Esophagus muscularis mucosa (tissue), 4 donors: ENCODE measurements at places on chromosomes 5 and 9. TPM values are rescaled to one million over a fixed set of nuclear protein-coding genes. Genes with fewer than 3 reads are reported as not detected.

SLC4A9 gene
- not detected for total RNA-seq

CCL21 gene
- 172 TPM for total RNA-seq

CORO2A gene
- 1.5 TPM for total RNA-seq

KIF4B gene
- total RNA-seq = under 0.01 TPM

GRCh38 chr5:168176251-168176650 is 115.2 kb upstream of the WWC1 start:
- H3K27ac ChIP-seq = no peak overlapping the region
- H3K4me3 ChIP-seq = no peak overlapping the region
- H3K36me3 ChIP-seq = no peaks in the 10 kb centered on the region
- H3K27me3 ChIP-seq = no peaks in the 10 kb centered on the region
- H3K4me1 ChIP-seq = peaks cover 44% of the 10 kb centered on the region

DNA sequence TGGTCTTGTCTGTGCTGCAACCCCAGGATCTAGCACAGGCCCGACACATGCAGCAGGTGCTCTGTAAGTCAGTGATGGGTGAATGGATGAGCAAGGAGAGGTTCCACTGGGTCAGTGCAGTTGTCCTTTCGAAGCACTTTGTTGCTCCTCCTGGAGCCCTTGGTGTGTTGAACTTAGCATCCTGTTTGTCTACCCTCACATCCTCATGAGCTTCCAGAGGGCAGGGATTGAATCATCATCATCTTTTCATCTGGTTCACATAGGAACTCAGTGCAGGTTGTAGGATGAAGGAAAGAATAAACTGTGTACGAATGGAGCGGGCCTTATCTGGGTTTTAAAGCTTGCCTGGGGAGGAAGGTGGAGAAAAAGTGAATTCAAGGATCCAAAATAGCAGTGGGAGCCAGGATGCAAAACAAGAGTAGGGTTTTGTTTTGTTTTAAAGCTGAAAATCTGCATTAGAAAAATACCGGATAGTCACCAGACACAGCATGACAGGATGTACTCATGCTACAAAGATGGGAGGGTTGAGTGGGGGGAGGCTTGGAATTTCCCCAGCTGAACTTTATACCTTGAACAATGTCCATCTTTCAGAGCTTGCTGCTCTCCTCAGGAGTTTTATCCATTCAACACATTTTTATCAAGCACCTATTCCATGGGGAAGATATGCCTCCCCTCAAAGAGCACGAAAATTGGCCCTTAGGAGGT is 55.8 kb downstream of the PTTG1 start:
- H3K36me3 ChIP-seq = no peaks in the 10 kb centered on the region
- DNase-seq = no peak
- no peak overlapping the region for H3K4me3 ChIP-seq
- H3K27ac ChIP-seq = no peak overlapping the region

DNA sequence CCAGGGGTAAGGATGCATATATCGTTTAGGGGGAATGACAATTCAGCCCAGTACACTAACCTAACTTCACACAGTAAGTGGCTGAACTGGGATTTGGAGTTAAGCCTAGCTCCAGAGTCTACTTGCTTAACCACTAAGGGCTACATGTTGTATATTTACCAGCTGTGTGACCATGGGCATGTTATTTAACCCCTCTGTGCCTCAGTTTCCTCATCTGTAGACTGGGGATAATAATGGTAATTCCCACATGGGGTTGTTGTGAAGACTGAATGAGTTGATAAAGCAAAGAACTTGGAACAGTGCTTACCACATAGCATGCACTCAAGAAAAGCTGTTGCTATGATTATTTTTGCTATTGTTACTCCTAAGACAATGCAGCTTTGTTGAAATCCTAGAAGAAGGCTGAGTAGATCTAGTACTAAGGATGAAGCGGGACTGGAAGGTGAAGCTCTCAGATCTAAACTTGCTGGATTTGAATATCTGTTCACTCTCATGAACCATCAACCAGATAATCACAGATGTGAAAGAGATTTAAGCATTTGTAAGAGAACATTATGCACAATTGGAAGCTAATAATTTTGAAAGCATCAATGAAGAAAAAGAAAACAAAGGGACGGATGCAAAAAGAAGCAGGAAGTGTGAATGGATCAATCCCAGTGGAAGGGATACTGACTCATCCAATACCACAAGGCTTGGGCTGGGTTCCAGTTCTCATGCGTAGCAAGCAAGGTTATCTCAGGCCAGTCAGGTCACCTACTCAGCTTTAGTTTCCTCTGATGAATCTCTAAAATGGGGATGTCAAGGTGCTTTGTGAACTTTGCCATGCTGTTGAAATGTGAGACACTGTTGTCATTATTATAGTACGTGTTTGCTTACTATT is 78.5 kb upstream of the TBC1D2 start:
- no peak overlapping the region for H3K27ac ChIP-seq
- no peaks in the 10 kb centered on the region for H3K36me3 ChIP-seq
- DNase-seq = no peak
- no peaks in the 10 kb centered on the region for H3K27me3 ChIP-seq
- no peak overlapping the region for H3K4me3 ChIP-seq

DNA sequence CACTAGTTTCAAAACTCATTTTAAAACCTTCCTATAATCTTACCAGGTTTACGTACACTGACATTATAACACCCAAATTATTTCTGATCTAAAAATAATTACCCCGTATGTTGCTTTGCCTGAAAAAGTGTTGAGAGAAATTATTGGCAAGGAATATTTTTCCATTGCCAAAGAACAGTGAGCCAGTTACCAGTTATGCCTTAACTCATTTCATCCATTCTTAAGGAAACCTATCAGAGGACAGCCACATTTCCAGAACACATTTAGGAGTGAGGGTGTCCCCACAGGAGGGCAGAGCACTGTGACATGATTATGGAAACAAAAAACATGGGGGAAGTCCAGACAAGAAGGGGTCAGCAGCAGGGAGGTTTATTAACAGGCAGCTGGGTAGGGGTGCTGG is 52.2 kb downstream of the GABBR2 start:
- no peaks in the 10 kb centered on the region for H3K27me3 ChIP-seq
- H3K4me1 ChIP-seq = peaks cover 8% of the 10 kb centered on the region
- H3K4me3 ChIP-seq = no peak overlapping the region
- no peaks in the 10 kb centered on the region for H3K36me3 ChIP-seq
- no peak overlapping the region for H3K27ac ChIP-seq

- H3K4me3 ChIP-seq = no peak overlapping the region
- H3K27ac ChIP-seq = no peak overlapping the region
- H3K4me1 ChIP-seq = peaks cover 2% of the 10 kb centered on the region
- H3K36me3 ChIP-seq = no peaks in the 10 kb centered on the region
- DNase-seq = no peak
- no peaks in the 10 kb centered on the region for H3K27me3 ChIP-seq
Measured at GRCh38 chr9:89667726-89668125, 62.9 kb downstream of the GADD45G start.

DNA sequence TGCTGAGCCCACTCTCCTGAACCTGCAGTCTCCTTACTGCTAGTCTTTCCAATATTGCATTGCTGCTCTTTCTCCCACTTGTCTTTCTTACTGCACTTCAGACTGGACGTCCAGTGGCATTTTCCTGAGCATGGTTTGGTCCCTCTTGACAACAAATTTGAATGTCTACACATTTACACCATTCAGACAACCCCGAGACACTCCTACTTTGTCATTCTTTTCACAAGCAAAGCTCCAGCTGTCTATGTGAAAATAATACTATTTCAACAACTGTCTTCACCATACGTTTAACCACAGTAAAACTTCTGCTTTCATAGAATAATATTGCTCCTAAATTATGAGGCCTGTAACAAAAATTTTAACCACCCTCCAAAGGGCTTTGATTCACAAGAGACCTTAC is 10.4 kb upstream of the APTX start:
- no peak overlapping the region for H3K4me3 ChIP-seq
- H3K36me3 ChIP-seq = no peaks in the 10 kb centered on the region
- H3K27me3 ChIP-seq = no peaks in the 10 kb centered on the region
- DNase-seq = no peak

DNA sequence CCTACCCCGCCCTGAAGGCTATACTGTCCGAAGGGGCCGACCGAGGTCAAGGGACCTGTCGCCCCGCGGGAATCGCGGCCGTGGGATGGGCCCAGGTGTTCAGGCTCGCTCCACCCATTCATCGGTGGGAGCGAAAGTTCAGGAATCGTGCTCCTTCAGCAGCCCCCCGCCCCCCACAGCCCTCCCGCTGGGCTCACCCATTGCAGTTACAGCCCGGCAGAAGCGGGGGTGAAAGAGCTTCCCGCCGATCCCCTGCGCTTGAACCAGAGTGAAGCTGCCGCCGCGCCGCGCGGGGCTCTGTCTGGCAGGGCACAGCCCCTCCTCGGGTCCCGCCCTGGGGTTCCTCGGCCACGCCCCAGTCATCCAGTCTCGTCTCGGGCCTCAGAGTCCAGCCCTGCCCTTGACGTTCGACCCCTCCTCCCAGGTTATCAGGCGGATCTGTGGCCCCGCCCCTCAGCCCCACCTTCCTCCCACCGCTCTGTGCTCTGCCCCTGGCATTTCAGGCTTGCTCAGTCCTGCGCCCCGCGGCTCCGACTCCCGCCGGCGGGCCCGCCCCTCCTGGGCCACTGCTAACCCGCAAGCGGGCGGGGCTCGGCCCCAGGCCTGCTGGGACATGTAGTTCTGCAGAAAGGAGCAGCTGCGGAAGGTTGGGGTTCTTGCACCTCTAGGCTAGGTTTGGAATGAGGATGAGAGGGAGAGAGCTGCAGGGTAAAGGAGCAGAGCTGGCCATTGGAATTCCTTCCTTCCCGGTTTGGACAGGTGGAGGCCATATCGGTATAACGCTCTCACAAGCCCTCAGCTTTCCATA is at the start of gene MYORG:
MYORG (minus strand) TSS at position 303 of the 808 bp plus-strand sequence. CDS start 3,955 bp downstream, outside the sequence.
- H3K27ac ChIP-seq = peak within 1 kb of the TSS; percentile 86
- DNase-seq = peak; percentile 98
- peaks cover 7% of the 10 kb centered on the region for H3K36me3 ChIP-seq
- H3K4me3 ChIP-seq = peak within 1 kb of the TSS; percentile 82
- peaks cover 28% of the 10 kb centered on the region for H3K4me1 ChIP-seq

GRCh38 chr5:32312197-32312594 is 543 bp downstream of the MTMR12 start:
- H3K4me3 ChIP-seq = peak overlapping the region; percentile 97
- H3K4me1 ChIP-seq = peaks cover 43% of the 10 kb centered on the region
- H3K27ac ChIP-seq = peak overlapping the region; percentile 94

- no peaks in the 10 kb centered on the region for H3K27me3 ChIP-seq
- no peak for DNase-seq
- no peak overlapping the region for H3K27ac ChIP-seq
- no peaks in the 10 kb centered on the region for H3K36me3 ChIP-seq
- no peak overlapping the region for H3K4me3 ChIP-seq
- no peaks in the 10 kb centered on the region for H3K4me1 ChIP-seq
Measured at GRCh38 chr5:20694121-20694520, 706.1 kb upstream of the CDH18 start.
